ENCODE measurements at places on chromosomes 3 and 15.

DNA sequence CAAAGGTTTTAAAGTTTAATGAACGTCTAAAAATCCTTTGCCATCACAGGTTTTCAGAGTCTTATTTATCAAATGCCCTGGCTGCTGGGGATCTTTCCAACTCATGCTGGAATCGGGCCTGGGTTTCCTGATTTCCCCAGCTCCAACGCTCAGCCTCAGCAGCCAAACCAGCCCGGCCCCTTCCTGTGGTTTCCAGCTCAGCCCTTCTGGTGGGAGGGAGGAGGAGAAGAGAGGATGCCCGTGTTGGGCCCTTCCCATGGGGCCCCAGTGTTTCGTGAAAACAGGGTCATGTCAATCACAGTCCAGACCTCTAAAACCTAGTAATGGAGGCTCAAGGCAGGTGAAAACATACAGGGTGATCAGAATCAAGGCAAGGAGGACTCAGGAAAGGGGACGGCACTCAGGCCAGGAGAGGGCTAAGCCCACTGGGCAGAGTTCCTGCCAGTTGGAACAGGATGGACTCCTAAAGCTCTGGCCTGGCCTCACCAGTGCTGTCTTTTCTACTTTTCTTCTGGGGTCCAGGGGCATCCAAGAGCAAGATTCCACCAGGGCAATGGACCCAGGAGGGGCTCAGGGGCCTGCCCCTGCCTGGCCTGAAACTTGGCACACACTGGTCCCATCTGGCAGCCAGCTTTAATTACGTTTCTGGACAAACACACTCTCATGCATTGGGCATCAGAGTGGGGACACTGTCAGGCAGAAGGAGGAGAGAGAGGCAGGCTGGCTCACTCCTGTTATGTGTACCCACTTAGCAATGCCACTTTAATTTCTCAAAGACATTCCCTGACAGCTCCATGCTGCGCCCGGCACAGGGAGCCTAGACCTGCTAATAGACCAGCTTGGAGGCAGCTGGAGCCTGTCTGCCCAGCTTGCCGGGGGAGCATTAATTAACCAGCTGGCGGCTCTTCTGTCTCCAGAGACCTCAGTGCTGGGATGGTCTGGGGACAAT is 194.6 kb downstream of the FAM43A start:
- DNase-seq, result no peak

- no peak for DNase-seq
Observed at GRCh38 chr3:32366638-32367397, 24.8 kb upstream of the CMTM7 start.

DNA sequence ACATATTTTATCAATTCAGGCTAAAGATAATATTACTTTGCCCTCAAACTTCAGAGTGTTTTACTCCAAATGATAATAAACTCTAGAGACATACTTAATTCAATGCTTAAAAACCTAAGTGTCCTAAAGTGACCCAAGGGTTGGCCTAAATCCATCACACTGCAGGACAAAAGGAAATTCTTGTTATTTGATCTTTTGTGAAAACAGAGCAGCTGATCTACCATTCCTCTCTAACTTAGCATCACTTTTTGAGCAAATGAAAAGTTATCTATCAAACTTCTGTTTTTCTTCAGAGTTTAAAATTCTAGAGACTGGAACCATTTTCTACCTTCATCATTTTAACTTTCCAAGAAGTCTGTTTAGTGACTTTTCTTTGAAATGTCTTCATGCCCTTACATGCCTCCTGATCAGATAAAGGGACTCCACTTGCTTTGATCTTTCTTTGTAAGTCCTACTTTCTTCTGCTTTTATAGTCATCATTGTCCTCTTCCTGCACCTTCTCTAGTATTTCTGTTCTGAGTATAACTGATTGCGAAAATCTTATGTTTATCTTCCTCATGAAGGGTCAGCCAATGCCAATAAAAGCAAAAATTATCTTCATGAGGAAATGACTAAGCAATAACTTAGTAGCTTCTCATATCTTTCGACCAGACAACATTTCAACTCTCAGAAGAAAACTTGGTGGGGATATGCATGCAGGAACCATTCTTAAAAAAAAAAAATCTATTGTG is 378.7 kb upstream of the TGFBR2 start:
- no peak for DNase-seq

GRCh38 chr3:30606301-30607031 is at the start of gene TGFBR2:
TSS of gene TGFBR2 (plus strand) at chr3:30606601. CDS start at chr3:30606884, 283 bp downstream.
- peak; percentile 85 for DNase-seq

GRCh38 chr3:41111011-41111410 is 88.3 kb upstream of the CTNNB1 start:
- DNase-seq, result no peak

DNA sequence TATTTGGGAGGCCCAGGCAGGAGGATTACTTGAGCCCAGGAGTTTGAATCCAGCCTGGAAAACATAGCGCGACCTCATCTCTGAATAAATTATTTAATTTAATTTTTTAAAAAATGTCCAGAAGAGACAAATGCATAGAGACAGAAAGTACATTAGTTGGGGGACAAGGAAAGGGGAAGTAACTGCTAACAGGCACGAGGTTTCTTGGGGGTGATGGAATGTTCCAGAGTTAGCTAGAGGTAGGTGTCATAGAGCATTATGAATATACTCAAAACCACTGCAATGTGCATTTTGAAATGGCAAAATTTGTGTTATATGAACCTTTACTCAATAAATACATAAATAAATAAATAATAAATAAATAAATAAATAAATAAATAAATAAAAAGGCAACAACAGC is 31.7 kb upstream of the CYP11A1 start:
- DNase-seq, result no peak

DNA sequence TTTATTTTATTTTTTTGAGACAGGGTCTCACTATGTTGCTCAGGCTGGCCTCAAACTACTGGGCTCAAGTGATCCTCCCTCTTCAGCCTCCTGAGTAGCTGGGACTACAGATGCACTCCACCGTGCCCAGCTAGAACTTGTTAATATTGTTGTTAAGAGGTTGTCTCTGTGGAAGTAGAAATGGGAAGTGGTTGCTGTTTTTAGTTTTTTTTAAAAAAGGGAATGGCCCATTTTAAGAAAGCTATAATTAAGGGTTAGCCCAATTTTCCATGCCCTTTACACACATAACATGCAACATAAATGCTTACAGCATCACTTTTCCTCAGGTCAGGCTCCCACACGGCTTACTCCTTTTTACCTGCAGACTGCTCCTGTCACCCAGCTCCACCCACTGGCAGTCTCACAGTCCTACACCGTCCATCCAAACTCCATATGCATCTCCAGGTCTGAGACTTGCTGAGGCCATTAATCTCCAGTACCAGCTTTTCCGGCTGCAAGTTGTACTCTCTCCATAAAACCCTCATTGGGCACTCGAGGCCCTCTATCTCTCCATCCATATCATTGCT is 19.8 kb downstream of the MORC1 start:
- no peak for DNase-seq

- peak; percentile 17 for DNase-seq
Observed at GRCh38 chr15:42494998-42495360, 455 bp upstream of the SNAP23 start.

- DNase-seq, result peak; percentile 69
Observed at GRCh38 chr15:90071220-90071807, 31.0 kb downstream of the IDH2 start.

DNA sequence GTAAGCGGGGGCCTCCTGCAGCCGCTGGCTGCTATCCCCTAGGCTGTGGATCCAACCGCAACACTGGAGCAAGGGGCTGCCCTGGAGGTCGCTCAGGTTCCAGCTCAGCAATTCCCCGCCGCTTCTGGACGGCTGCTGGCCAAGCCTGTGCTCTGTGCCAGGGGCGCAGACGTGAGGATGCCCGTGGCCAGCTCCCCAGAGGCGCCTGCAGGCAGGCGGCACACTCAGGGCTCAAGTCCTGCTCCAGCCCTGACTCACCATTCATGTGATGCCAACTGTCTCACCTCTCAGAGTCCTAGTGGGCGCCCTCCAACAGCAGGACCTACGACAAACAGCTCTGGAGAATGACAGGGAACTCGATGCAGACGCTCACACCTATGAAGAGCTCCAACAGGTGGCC is 31.6 kb downstream of the KLHL25 start:
- no peak for DNase-seq

- DNase-seq, result no peak
Observed at GRCh38 chr3:128783774-128784173, 57.8 kb downstream of the RAB7A start.

DNA sequence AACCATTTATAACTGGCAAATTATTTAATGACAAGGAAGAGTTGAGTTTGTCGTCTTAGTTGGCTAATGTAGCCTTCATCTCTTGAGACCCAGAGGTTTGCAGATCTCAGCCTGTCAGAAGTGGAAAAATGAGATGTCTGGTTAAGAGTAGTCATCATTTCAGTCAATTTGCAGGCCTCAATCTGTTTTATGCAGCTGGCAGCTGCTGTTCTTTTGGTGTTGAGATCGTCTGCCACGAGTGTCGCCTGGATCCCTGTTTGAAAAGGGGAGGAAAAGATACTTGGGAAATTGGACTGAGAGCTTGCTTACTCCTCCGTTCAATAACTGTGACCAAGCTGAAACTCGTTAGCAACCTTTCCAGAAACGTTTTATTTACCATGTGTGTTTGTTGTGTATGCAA is 2.3 kb downstream of the PHLDB2 start:
- DNase-seq, result no peak

- DNase-seq, result no peak
Observed at GRCh38 chr15:88454867-88455810, 12.0 kb downstream of the MRPL46 start.

- DNase-seq, result no peak
Observed at GRCh38 chr3:130895690-130896488, 2.0 kb downstream of the ATP2C1 start.

DNA sequence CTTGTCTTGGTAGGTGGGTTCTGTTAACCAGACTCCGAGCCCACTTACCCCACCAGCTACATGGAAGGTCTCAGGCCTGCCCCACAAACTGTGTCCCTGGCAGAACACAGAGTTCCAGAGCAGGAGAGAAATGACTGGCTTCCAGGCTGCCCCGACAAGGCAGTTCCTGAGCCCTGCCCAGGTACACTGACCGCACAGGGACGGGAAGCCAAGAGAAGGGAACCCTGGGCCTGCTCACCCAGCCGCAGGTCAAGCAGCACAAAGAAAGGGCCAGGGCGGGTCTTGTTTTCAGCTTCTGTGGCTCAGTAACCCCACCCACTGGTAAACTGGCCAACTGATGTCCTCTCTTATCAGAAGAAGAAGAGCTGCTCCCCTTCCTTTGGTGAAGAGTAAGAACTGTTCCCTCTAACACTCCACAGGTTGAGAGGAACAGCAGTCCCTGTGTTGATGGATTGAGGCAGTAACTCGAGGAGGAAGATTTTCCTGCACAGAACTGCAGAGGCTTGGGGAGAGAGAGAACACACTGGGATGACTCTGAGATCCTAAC is 68.4 kb downstream of the CRTC3 start:
- no peak for DNase-seq

GRCh38 chr15:90376789-90377188 is 11.3 kb upstream of the IQGAP1 start:
- DNase-seq, result peak; percentile 54

GRCh38 chr3:179299999-179300613 is 22.7 kb upstream of the ZNF639 start:
- DNase-seq, result no peak

- no peak for DNase-seq
Observed at GRCh38 chr15:74525945-74526344, 15.1 kb upstream of the ARID3B start.

- DNase-seq, result no peak
Observed at GRCh38 chr15:89016549-89017041, 71.7 kb upstream of the ABHD2 start.

DNA sequence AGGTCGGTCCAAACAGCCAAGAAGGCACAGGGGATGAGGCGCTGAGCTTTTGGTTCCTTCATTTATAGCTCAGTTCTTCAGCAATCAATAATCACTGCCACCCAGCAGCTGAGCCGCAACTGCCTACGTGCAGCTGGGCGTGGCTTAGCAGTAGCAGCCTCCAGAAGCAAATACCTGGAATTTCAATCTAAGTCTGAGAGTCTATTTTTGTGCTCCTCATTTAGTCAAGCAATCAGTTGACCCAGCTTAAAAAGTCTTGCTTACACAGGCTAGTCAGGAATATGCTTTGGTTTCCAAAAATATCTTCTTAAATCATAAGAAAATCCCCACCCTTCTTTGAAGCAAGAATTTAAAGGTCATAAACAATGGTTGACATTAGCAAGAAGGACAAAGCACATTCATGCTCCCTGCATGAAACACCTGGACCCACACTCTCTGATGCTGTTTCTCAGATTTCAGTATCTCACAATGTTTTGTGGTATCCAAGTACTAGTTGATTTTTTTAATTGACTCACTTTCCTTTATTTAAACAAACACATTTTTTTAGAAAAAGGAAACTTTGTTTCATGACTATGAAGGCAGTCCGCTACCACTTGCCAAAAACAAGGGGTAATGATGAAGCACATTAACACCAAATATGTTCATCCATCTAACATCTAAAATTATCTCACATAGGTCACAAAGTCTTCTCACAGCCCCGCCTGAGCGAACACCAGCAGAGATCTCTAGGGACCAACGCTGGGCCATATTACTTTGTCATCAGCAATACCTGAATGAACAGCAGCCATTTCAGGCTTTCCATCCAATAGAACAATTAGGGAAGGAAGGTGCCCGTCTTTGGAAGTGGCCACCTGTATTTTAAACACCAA is 106.1 kb downstream of the OXNAD1 start:
- DNase-seq, result no peak

- DNase-seq, result no peak
Observed at GRCh38 chr15:99504823-99505551, 60.8 kb upstream of the MEF2A start.

DNA sequence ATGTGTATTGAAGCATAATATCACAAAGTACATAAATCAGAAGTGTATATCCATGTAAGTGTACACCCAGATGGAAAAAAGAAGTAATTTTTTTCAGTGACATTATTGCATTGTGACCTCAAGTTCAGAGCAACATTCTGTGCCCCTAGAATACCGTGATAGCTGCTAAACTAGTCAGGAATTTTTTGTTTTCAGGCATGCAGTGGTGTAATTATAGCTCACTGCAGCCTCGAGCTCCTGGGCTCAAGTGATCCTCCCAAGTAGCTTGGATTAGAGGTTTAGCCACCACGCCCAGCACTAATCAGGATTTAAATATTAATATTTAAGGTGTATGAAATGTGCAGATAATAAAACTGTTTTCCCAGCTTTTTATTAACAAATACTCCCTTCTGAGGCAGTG is 25.5 kb downstream of the SEC62 start:
- DNase-seq, result no peak

DNA sequence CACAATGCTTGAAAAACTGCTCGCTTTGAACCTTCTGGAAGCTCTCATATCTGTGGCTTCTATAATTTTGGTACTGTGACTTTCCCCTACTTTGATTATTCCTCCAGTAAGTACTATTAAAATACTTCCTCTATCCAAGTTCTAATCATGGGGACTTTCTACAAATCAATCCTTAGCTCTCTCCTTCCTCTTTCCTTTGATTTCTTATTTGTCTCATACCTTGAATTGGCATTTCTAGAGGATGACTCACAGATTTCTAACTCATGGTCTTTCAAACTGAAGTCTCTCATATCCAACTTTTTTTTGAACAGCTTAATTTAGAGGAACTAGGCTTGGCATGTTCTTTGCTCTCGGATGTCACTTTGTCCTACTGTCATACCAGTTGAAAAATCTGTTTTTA is 241.8 kb downstream of the TBC1D5 start:
- DNase-seq, result no peak
